ENCODE measurements at places on chromosomes 2 and 18.

DNA sequence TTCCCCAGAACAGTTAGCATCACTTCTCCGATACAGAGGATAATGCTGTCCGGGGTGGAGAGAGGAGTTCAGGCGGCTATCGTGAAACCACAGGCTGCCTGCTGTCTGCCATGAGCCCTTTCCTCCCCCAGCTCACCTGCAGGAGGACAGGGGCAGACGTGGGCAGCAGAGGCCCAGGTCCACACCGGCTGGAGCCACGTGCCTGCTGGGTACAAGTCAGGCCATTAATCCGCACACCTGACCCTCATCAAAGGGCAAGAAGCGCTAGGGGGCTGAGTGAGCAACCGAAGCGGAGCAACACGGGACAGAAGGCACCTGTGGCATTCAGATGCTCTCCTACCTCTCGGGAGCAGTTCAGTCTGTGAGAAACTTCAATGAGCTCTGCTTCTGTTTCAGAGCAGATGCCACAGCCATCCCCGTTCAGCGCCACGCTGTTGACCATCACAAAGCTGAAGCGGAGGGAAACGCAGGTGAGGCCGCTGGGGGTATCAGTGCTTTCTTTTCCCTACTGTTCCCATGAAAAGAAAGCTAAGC is 21.5 kb downstream of the MPPE1 start:
- DNase-seq: no peak

- DNase-seq: peak; percentile 49
Measured at GRCh38 chr2:127143841-127144782, 37.2 kb upstream of the BIN1 start.

- no peak for DNase-seq
Measured at GRCh38 chr2:152950126-152950525, 231.7 kb downstream of the ARL6IP6 start.

DNA sequence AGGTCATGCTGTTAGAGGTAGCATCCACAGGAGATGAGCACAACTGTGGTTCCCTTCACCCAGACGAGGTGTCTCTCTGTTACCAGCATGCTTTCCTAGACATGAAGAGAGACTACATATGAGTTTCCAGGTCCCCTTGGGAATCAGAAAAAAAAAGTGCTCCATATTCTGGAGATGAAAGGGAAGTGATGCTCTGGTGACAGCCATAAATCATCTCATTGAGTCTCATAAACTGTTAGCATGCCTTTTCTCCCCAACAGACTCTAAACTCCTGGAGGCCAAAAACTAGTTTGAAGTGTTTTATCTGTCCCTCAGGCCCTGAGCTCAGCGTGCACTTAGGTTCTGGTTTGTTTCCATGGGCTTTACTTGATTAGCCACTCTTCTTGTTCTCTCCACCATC is 124.6 kb upstream of the CREB1 start:
- DNase-seq: no peak

DNA sequence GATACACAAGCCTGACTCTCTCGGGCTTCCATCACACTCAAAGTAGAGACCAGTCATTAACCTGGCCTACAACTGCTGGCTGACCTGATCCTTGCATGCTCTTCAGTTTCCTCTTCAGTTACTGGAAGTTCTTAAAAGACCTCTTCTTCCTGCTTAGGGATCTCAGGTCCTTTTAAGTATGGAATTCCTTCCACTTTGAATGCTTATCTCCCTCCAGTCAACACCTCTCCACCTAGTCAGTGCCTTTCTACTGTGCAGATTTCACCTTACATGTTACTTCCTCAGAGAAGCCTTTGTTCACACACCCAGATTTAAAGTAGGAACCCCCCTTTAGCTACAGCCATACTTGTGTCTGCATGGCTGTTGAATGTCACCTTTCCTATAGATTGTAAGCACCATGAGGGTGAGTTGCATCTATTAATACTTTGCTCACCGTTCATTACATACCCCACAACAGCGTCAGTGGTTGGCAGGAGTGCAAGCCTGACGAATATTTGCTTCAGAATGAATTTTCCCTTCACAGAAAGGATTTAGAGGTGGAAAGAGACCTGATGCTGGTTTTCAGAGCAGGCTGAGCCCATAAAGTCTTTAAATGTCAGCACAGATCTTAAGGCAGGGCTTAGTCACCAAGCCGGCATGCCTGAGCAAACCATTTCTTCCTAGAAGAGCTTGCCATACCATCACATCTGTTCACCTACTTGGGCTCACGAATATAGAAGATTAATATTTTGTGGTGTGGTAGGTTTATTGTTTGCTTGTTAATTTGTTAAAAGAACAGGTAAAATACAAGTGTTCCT is 90.1 kb downstream of the ACVR1 start:
- no peak for DNase-seq

GRCh38 chr2:10933700-10934225 is 22.0 kb downstream of the KCNF1 start:
- no peak for DNase-seq

DNA sequence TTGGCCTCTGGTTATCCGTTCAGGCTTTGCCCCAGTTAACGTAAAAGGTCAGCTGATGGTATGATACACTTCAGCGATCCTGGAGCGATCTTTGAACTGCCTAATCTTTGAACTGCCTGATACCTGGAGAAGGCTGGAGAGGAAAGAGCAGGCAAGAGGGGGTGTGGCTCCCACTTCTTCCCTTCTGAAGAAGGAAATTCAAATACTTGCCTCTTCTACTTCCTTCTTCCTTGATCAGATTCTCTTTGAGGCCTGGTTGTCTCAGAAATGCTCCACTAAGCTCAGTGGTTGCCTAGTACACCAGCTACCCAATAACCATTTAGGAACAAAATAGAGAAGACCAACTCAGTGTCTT is 619 bp downstream of the GALM start:
- DNase-seq: no peak

DNA sequence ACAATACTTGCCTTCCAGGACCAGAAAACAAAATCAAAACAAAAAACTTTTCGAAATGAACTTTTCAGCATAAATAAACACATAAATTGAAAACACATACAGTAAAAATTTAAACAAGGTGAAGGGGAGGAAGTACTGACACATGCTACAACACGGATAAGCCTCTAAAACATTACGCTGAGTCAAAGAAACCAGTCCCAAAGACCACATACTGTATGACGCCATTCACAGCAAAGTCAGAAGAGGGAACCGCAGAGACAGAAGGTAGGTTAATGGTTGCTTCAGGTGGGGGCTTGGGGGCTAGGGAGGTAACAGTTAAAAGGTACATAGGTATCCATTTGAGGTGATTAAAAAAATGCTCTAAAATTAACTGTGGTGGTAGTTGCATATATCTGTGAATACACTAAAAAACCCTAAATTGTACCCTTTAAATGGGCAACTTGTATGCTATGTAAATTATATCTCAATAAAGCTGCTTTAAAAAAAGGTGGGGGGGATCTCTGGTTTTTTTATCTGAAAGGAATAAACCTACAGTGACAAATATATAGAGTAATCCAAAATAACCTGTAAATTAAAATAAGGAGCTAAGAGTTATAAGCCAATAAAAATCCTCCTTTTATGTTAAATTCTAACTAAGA is 7.1 kb downstream of the COX7A2L start:
- no peak for DNase-seq

- no peak for DNase-seq
Measured at GRCh38 chr2:123999681-124000080, 25.4 kb upstream of the CNTNAP5 start.

All from nucleus accumbens (tissue), 56 donors.